ENCODE measurements at places on chromosomes 16 and 17.

GRCh38 chr17:7437950-7438614, 1.2 kb upstream of the FGF11 start:
- no peak for DNase-seq

- DNase-seq, result no peak
Observed at GRCh38 chr16:75219838-75220237, 1.1 kb downstream of the CTRB1 start.

- no peak for DNase-seq
Observed at GRCh38 chr16:80656711-80657150, 115.9 kb downstream of the DYNLRB2 start.

DNA sequence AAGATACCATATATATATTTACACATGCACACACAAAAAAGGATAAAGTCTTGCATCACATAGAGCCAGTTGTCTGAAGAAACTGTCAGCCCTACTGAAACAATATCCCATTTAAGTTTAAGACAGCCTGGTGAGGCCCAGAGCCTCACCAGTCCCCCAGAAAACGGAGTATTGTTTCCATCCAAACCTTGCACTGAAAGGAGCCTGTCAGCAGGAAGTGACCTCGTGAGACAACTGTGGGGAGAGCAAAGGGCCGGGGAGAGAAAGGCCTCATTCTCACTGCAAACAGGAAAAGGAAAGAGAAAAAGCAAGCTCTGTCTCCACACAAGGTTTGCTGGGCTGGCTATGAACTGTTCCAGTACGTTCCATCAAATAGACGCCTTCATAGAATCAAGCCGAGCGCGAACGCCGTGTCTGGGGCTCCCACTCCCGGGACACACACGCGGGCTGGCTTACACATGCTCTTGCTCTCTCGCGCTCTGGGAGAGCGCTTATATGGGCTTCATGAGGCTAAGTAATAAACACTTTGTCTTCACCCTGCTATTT, 44.4 kb upstream of the ZFHX3 start:
- DNase-seq, result no peak

- DNase-seq, result peak; percentile 72
Observed at GRCh38 chr17:77681861-77682260, 276.6 kb upstream of the TNRC6C start.

- no peak for DNase-seq
Observed at GRCh38 chr16:90023078-90023447, 3.8 kb upstream of the DBNDD1 start.

DNA sequence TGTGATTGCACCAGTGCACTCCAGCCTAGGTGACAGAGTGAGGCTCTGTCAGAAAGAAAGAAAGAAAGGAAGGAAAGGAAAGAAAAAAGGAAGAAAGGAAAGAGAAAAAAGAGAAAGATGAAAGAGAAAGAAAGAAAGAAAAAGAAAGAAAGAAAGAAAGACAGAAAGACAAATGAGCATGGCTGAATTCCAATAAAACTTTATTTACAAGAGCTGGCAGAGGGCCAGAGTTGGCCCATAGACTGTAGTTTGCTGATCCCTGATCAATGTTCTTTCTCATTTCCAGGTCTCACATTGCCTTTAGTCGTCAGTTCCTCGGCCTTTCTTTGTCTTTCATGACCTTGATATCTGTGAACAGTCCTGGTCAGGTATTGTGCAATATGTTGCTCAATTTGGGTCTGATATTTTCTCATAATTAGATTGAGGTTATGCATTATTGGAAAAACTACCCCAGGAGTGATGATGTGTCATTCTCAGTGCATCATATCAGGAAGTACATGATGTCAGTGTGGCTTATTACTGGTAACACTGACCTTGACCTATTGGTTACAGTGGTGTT, 68.5 kb upstream of the MED9 start:
- DNase-seq, result no peak

GRCh38 chr17:58284613-58285421, 4.1 kb upstream of the MPO start:
- no peak for DNase-seq

GRCh38 chr17:18382441-18383078, 5.0 kb downstream of the EVPLL start:
- DNase-seq, result no peak

DNA sequence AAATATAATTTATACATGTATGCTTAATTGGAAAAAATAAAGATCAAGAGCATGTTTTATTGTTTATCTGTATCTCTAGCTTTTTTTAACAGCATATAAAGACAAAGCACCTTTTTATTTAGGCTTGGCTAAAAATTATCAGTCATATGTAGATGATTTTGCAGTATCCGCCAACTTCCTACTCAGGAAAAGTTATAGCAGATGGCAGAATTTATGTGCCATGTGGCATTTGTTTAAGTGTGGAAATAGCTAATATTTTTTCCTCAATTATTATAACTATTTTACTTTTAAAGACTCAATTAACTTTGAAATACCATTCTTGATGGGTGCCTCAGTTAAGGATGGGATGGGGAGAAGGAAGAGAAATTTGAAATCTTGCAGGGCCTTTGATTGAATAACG, 762.1 kb upstream of the RBFOX1 start:
- DNase-seq, result no peak

DNA sequence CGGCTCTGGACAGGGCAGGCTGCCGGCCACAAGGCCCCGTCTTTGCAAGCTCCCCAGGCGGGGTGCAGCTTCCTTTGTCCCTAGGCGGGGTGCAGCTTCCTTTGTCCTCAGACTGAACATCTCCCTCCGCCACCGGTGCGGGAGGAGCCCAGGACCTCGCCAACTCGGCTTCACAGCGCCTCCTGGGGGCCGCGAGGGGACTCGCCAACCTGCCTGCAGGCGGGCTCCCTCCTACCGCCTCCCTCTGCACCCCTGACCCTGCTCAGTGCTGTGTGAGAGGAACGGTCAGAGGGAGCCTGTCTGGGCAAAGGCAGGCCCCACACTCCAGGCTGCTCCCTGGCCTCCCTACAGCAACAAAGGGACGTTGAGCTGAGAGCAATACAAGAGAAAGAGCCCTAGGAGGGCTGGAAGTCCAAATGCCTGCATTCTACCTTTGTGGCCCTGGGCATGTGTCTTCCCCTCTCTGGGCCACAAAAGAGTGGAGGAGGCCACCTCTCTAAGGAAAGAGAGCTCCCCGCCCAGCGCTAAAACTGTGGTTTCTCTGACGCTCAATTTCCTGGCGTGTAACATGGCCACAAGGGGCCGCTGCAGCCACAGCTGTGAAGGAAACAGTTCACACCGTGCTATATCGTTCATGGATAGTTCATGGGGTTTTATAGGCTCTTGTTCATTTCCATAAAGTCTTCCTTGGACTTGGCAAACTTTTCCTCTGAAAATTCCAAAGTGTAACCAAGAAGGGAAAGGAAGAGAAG, 20.9 kb upstream of the KRT19 start:
- DNase-seq, result peak; percentile 79

DNA sequence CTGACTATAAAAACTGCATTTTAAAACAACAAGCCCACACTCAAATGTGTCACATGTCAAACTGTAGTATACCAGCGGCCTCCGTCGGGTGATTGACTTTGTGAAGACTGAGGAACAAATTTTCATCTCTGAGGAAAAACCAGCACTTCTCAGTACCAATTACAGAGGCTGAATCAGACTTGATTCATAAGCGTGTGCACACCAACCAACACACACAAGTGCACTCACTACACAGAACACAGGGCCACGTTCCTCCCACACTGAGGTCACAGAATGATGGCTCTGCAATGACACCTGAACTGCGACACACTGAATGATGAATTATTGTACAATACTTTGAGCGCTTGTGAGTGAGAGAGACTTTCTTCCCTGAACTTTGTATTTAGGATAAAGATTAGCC, 29.6 kb downstream of the XPO6 start:
- no peak for DNase-seq

DNA sequence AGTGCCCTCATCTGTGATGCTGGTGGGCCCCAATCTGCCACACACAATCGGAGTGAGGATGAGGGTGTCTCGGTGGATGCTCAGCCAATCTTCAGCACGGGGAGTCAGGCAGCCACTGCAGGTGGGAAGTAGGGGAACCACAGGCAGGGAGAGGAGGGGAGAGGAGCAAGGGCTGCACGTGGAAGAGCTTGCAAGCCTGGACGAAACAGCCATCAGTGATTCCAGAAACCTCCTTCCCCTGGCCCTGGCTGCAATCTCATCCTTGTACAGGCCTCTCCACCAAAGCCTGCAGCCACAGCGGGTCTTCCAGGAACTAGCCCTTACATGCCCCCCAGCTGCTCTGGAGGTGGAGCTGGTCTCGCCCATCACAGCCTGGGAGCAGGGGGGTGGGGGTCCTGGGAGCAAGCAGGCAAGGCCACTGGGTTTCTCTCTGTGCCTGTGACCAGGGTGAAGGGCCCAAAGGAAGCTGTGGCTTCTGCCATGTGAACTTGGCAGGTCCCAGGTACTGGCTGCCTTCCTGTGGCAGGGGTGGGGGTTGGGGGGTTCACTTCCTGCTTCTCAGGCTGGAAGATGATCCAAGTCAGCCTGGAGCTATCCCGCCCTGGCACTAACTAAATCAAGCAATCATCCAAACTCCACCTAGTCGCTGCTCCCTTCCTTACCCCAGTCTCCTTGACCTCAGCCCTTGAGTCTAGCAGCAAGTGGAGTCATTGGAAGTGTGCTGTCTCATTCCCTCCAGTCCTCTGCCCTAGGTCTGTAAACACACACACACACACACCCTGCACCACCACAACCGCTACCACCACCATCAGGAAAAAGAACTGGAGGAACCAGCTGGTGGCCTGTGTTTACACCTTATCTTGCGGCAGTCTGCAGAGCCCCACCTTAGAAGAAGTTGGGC, 29.4 kb upstream of the MLKL start:
- no peak for DNase-seq

- no peak for DNase-seq
Observed at GRCh38 chr17:63631626-63632025, 9.4 kb downstream of the MAP3K3 start.

DNA sequence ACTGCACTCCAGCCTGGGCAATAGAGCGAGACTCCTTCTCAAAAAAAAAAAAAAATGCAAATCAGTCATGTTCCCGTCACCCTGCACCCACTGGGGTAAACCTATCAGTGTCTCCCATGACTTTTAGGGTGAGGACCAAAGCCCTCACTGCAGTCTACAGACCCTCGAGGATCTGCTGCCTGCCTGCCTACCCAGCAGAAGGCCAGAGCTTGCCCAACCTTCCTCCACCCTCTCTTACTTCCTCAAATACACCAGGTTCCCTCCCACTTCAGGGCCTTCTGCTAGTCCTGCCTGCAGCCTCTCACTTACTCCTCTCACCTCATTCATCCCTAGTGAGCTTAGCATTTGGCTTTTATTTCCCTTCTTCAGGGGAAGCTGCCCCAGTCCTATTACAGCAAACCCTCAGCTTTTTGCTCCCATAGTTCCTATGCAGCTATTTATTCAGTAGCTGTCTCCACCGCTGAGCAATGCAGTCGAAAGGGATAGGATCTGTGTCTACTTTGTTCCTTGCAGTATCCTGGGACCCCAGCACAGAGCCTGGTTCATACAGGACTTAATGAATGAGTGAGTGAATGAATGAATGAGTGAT, 17.8 kb upstream of the TOB1 start:
- no peak for DNase-seq

GRCh38 chr17:46110219-46110618, 83.0 kb downstream of the KANSL1 start:
- DNase-seq, result no peak

- DNase-seq, result no peak
Observed at GRCh38 chr16:84599521-84600202, 18.2 kb downstream of the COTL1 start.

DNA sequence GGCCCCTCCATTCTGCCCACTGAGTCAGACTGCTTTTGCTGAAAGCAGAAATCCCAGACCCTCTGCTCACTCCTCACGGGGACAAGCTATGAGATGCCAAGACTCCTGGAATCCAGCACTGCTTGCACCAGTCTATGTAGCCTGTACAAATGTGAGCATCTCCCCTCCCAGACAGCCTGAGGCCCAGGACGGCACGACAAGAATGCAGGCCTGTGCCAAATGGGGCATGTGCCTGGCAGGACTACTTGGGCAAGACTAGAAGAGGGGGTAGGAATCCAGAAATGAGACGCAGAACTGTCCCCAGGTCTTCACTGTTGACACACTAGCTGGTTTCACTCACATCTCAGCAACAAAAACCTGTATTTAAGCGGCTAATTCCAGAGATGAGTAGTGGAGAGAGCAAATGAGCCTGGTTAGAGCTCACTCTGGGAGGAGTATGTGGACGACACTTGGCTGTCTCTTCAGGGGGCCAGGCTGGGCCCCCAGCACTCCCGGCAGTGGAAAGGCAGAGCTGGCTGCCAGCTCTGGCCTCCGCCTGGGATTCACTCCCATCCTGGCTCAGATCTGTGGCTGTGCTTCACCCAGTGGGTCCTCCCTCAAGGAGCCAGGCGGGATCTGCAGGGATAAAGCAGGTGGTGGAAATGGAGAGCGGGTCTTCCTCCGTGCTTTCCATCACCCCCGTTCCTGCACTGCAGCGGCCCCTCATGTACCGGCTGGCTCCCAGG, 2.9 kb upstream of the MYO1C start:
- DNase-seq, result no peak

DNA sequence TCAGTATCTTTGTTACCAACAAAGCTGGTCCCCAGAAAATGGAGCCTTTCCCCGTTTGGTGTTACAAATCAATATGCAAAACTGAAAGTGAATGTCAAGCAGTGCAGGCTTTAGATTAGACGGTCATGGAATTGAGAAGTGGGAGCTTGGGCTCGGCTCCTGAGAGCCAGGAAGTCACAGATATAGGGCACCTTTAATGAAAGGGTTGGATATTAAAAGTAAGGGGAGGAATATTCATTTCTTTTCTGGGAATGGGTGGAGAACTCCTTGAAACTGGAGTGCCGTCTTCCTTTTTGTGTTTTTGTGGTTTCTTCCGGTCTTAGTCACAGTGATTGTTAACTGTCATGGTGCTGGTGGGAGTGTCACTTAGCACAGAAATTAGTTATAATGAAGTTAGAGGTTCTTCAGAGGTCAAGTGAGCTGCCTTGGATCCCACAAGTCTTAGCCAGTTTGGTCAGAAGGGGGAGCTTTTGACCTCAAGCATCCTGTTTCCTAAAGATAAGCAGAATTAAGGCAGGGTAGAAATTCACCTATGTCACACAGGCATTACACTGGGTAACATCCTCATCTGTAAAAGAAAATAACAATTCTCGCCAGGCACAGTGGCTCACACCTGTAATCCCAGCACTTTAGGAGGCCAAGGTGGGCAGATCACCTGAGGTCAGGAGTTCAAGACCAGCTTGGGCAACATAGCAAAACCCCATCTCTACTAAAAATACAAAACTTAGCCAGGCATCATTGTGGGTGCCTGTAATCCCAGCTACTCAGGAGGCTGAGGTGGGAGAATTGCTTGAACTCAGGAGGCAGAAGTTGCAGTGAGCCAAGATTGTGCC, 9.6 kb upstream of the EIF1 start:
- peak; percentile 70 for DNase-seq

DNA sequence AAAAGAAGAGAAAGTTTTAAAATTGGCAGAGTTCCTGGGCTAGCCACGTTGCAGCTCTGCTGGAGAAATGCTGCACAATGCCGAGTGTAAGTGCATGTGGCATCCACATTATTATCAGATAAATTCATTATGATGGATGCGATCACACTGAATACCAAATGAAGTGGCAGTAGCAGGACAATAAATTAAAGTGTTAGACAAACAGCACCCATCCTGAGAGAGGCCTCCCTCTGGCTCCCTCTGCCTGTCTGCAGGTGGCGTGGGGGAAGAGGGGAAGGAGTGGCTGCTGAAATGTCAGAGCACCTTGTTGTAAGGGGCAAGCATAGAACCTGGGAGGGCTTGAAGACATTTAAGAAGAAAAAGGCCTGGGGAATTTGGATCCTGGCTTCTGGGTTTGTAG, 324.1 kb downstream of the HAPSTR1 start:
- DNase-seq, result peak; percentile 19

GRCh38 chr16:67949645-67950044, 5.7 kb upstream of the LCAT start:
- no peak for DNase-seq

GRCh38 chr17:75077496-75078283, 10.1 kb upstream of the SLC16A5 start:
- DNase-seq, result peak; percentile 53

Measured in NCI-H2029 (cell line).